ENCODE measurements at places on chromosomes 11 and 22. TPM values are rescaled to one million over a fixed set of nuclear protein-coding genes. Genes with fewer than 3 reads are reported as not detected.

CD3G gene
- total RNA-seq: not detected

MPPED2 gene
- total RNA-seq: not detected

TH gene
- 0.88 TPM for total RNA-seq

USP2 gene
- 0.24 TPM for total RNA-seq

ELFN2 gene
- under 0.01 TPM for total RNA-seq
